A549 treated with CpdA at 1 μM for 4 hours (cell line): ENCODE measurements at places on chromosomes 5 and 9. TPM values are rescaled to one million over a fixed set of nuclear protein-coding genes. Genes with fewer than 3 reads are reported as not detected.

The HOMER1 gene
- total RNA-seq, result 3.7 to 9.7 TPM (median 5.7 TPM) in 5 replicates

The CDH9 gene
- not detected in 5 replicates for total RNA-seq

The TRIM7 gene
- total RNA-seq, result 27.2 to 44.1 TPM (median 42.4 TPM) in 5 replicates

The GDA gene
- 1.1 to 1.7 TPM (median 1.2 TPM) in 5 replicates for total RNA-seq

The POLR3G gene
- 14.6 to 21.6 TPM (median 16.7 TPM) in 5 replicates for total RNA-seq

The OSMR gene
- total RNA-seq, result 57.7 to 84.1 TPM (median 76.1 TPM) in 5 replicates

The FOXD4L6 gene
- total RNA-seq, result 0.06 TPM in 1 of 5 replicates, not detected in the others

The ECM2 gene
- total RNA-seq, result 0.10 to 0.22 TPM (median 0.12 TPM) in 5 replicates

The LRRC26 gene
- 0.48 to 2.1 TPM (median 1.3 TPM) in 5 replicates for total RNA-seq

The CRB2 gene
- total RNA-seq, result 0.05 to 0.09 TPM (median 0.06 TPM) in 5 replicates

The GALNT12 gene
- total RNA-seq, result 2.7 to 5.6 TPM (median 4.6 TPM) in 5 replicates

The CD180 gene
- total RNA-seq, result 0.05 TPM in 1 of 5 replicates, not detected in the others
